ENCODE measurements at places on chromosomes 7 and 10.

GRCh38 chr10:82319562-82319961 is 444.6 kb downstream of the NRG3 start:
- DNase-seq, result no peak

GRCh38 chr10:80413271-80413996 is 5.1 kb downstream of the PRXL2A start:
- no peak for DNase-seq

DNA sequence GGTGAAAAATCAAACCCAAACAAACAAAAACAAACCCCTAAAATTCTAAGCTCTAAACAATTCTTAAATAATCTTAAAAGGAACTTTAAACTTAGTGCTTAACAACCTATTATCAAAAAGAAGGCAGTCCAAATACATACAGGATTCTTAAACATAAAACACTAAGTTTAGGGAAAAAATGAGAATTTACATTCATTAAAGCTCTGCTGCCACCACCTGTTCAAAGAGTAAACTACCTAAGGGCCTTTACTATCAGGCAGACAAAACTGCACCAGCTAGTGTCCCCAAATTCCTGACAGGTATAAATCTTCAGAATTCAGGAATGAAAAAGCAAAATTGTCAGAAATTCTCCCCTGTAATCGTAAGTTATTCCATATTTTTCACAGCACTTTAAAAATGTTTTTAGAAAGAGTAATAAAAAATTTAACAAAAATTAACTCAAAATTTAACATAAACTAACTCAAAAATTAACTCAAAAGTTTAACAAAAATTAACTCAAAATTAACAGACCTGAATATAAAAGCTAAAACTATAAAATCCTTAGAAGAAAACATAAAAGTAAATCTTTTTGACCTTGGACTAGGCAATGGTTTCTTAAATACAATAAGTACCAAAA is 55.1 kb downstream of the PDZD8 start:
- DNase-seq, result no peak

GRCh38 chr7:75872073-75872782 is 6.6 kb upstream of the RHBDD2 start:
- DNase-seq, result no peak

DNA sequence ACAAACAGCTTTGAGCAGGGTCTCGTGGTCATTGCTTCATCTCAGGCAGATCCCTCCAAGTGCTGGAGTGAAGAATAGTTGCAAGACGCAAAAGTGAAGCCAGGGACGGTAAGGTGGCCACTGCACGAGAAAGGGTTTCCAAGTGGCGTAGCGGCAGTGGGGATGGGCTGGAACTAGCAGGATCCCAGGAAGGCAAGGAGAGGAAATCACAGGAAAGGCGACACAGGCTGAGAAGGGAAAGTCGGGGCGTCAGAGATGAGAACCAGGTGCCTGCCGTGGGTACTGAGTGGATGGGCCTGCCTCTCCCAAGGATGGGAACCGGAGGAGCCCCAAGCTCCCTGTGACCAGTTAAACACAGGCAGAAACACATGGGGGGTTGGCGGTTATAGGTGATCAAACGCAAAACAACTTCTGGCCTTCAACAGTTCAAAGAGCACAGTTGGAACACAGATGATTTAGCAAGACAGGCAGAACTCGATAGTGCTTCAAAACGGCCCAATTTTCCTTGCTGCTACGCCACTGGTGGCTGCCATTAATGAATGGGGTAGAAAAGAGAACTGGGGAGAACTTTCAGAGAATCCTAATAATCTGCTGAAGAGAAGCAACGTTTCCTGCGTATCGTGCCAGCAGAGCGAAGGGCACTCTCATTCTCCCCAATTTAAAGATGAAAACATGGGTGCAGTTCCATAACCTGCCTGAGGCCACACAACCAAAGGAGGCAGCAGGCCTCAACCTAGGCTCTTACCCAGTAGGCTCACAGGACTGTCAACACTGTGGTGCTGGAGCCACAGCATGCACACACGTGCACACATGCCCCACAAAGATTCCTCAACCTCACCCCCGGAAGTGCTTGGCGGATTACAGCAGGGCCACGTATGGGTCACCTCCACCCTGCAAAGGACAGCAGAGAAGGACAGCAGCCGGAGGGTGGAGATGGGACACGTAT is 61.9 kb downstream of the MAD1L1 start:
- DNase-seq, result no peak

Data from caudate nucleus (tissue), 63 donors.